ENCODE measurements at places on chromosomes 1 and 21. TPM values are rescaled to one million over a fixed set of nuclear protein-coding genes. Genes with fewer than 3 reads are reported as not detected.

The ERICH3 gene
- total RNA-seq: not detected

The FMO4 gene
- 1.2 TPM for total RNA-seq

The TEX38 gene
- total RNA-seq: not detected

The RHD gene
- not detected for total RNA-seq

The EFCAB14 gene
- 96.9 TPM for total RNA-seq

- no peak for DNase-seq
Observed at GRCh38 chr1:21946836-21947587, 9.9 kb upstream of the HSPG2 start.

- peak; percentile 63 for DNase-seq
Observed at GRCh38 chr21:31446226-31446855, 102.3 kb upstream of the TIAM1 start.

- peak; percentile 64 for DNase-seq
Observed at GRCh38 chr1:182054698-182055326, 6.7 kb downstream of the ZNF648 start.

GRCh38 chr1:165933446-165934170 is 106.2 kb downstream of the UCK2 start:
- DNase-seq: no peak

DNA sequence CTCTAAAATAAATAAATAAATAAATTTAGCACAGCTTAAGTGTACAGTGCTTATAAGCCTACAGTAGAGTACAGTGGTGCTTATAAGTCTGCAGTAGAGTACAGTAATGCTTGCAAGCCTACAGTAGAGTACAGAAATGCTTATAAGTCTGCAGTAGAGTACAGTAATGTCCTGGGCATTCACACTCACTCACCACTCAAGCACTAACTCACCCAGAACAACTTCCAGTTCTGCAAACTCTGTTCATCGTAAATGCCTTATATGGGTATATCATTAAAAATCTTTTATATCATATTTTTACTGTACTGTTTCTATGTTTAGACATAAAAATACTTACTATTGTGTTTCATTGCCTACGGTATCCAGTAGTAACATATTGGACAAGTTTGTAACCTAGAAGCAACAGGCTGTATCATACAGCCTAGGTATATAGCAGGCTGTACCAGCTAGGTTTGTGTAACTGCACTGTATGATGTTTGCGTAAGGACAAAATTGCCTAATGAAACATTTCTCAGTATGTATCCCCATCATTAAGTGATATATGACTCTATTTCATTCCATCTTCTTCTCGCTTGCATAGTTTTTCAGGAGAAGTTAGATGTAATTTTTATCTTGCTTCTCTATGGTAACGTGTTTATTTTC is 14.0 kb upstream of the S100B start:
- DNase-seq: no peak

- peak; percentile 81 for DNase-seq
Observed at GRCh38 chr1:16243936-16244649, 7.1 kb upstream of the CPLANE2 start.

DNA sequence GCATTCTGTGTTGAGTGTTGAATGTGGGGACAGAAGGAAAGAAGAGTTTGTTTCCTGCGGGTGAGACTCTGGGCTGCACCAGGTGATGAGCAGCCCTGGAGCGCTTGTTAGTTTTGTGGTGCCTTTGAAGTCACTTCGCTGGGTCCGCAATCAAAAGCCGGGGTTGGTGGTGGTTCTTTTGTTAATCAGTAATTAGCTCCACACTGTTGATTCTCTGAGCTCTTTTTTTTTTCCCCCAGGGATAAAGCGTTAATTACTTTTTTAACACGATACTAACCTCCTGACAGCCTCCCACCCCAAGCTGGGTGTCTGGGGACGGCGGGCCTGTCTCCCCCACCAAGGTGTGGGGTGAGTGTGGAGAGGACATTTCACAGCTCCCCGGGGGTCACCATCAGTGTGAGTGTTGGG is 56.6 kb downstream of the AGPAT3 start:
- DNase-seq: no peak

DNA sequence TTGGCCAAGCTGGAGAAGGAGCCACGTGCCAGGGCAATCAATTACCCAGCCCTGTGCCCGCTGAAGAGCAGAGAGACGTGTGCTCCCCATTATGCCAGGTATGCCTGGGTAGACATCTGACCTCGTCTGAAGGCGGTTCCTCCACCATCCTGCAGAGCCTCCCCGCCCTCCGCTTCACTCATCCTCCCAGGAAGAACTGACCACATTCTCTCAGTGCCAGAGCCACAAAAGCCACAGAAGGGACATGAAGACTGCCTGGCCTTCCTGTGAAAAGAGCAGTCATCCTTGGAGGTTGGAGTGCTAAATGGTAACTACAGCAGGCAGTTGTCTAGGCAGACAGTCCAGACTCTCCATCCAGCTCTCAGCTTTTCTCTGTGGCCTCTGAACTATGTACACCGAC is 12.0 kb downstream of the SYT2 start:
- peak; percentile 23 for DNase-seq

DNA sequence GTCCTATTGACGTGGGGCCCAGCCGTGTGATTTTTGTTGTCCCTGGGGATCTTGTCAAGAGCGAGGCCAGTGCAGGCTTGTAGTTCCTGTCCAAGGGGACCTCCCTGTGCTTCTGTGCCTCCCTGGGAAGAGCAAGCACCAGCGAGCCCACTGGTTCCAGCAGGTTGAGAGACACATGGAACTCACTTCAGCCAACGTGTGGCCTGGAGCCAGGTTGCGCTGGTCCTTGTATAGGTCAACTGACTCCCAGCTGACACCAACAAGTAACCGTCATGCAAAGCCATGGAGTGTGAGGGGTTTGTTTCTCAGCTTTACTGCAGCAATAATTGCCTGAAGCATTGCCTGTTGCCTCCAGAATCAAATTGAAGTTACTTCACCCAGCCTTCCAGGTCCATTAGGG is 63.0 kb downstream of the DISP3 start:
- no peak for DNase-seq

DNA sequence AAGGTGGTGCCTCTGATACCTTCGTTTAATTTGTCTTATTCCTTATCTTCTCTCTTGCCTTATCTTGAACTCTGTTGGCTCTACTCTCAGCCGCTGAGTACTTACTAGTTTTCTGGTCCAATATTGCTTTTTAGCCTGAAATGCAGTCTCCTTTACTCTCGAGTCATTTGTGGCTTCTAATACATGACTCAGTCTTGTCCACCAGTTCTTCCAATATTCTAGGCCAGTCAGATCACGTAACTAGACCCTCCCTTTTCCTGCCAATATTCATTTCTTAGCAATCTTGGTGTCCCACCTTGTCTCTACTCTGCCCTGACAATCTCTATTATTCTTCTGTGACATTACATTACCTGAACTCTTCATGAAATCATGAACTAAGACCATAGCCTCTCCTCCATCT is 555.8 kb downstream of the DPYD start:
- no peak for DNase-seq

GRCh38 chr1:228101614-228101993 is 1.5 kb downstream of the C1orf35 start:
- DNase-seq: no peak

DNA sequence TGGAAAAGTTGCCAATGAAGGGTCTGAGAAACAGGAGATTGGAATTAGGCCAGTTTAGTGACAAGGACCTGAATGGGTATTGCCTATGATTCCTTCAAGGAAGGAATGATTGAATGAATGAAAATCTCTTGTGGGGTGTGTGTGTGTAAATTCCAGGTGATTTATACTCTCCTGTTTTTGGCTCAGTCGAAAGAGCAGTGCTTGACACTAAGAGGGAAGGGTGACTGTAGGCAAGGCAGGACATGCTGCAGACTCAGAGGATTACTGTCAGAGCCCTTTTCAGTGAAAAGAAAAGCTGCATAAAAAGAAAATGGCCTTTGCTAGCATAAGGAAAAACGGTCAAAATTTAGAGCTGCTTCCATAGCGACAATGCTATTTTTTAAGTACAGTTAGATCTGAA is 30.1 kb downstream of the C1orf21 start:
- DNase-seq: no peak

GRCh38 chr1:236913371-236914037 is 90.7 kb downstream of the MT1HL1 start:
- DNase-seq: no peak

DNA sequence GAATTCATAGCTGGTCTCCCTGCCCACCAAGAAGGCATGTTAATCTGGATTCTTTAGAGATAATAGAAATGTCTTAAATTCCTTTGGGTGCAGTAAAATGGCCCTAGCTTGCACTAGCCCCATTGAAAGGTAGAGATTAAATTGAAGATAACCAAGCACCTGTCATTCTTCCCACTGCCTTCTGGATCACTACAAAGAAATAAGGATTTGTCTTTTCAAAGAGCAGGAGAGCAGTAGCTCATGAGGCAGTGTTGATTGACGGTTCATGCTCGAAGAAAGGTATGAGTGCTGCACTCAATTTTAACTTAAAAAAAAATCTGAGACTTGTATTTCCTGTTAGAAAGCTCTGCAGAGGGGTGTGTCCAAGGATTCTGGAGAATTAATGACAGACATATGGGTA is 74.9 kb upstream of the F3 start:
- DNase-seq: no peak

DNA sequence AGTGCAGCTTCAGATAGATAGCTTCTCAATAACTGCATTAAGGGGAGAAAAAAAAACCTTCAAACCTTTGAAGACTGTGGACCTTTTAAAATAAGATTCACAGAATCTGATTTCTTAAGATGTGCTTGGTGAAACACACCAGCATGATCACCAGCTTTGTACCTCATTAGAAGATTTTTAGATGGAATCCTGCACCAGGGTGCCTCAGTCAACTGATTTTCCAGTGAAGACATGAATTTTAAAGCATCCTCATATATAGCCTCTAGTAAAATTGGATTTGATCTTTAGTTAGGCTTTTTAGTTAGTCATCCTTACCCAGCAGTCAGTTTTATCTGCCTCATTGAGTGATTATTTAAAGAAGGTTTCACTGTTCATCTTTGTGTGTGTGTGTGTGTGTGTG is 208.6 kb upstream of the DEPDC1 start:
- DNase-seq: no peak
